ENCODE measurements at places on chromosomes 12 and 14. TPM values are rescaled to one million over a fixed set of nuclear protein-coding genes. Genes with fewer than 3 reads are reported as not detected.
A peak's percentile ranks its signal among the peaks of the same experiment; 100 is the strongest.

- no peak overlapping the region for H3K27ac ChIP-seq
- H3K36me3 ChIP-seq, result no peaks in the 10 kb centered on the region
- no peaks in the 10 kb centered on the region for H3K4me1 ChIP-seq
- no peaks in the 10 kb centered on the region for H3K27me3 ChIP-seq
- no peak overlapping the region for H3K4me3 ChIP-seq
- DNase-seq, result no peak
Observed at GRCh38 chr12:59164226-59164625, 243.9 kb upstream of the LRIG3 start.

GRCh38 chr14:38727731-38728130 is 375.3 kb downstream of the SEC23A start:
- no peak for DNase-seq

DNA sequence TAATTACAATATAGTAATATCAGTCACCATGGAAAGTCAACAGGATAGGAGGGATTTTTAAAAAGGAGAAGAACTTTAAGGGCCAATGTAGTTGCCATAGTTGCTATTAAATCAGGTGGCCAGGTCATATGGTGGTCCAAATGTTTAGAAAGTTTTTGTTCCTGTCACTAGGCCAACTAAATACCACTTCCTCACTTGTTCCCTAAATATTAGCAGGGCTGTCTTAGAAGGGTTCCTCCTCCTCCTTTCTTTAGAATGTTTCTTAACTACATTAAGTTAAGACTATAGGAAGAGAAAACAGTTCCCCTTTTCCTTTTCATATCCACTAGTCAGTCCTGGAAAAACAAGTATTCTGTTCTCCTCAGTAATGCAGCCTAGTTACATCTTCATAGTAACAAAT is 50.3 kb downstream of the MON2 start:
- H3K27ac ChIP-seq, result no peak overlapping the region
- no peak for DNase-seq
- H3K36me3 ChIP-seq, result peaks cover 40% of the 10 kb centered on the region
- no peak overlapping the region for H3K4me3 ChIP-seq

DNA sequence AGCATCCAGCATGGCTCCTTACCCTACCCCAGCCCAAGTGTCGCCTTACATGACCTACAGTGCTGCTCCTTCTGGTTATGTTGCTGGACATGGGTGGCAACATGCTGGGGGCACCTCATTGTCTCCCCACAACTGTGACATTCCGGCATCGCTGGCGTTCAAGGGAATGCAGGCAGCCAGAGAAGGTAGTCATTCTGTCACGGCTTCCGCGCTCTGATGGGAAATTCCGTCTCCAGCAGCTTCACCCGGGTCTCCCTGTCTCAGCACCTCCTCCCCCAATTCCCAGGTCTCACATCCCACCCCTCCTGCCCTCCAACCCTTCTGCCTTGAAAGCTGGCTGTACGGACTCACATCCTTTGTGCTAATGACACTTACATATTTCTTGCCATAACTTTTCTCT is 14.6 kb downstream of the PAX9 start:
- no peaks in the 10 kb centered on the region for H3K4me1 ChIP-seq
- H3K4me3 ChIP-seq, result no peak overlapping the region
- H3K36me3 ChIP-seq, result no peaks in the 10 kb centered on the region
- H3K27me3 ChIP-seq, result peaks cover 10% of the 10 kb centered on the region
- no peak overlapping the region for H3K27ac ChIP-seq

DNA sequence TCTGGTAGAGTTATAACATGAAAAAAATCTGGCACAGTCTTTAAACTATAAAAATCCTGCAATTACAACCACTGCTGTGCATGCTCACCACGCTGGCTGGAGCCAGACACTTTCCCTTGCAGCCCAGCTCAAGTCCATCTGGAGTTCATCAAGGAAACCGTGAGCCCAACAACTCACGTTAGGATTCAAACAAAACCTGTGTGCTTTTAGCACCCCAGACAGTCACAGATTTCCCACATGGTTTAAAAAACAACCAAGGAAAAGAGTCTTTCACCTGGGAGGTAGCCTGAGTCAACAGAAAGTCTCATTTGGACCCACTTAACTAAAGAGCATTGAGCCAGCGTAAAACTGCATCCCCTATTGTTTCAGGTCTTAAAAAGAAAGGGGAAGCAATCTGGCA is 4.7 kb downstream of the LRIG3 start:
- peaks cover 20% of the 10 kb centered on the region for H3K27me3 ChIP-seq
- no peak overlapping the region for H3K4me3 ChIP-seq
- DNase-seq, result no peak
- no peak overlapping the region for H3K27ac ChIP-seq
- peaks cover 2% of the 10 kb centered on the region for H3K4me1 ChIP-seq

GRCh38 chr12:42483521-42483790 is 106.1 kb downstream of the PRICKLE1 start:
- peak overlapping the region; percentile 75 for H3K4me3 ChIP-seq
- H3K36me3 ChIP-seq, result no peaks in the 10 kb centered on the region
- peaks cover 6% of the 10 kb centered on the region for H3K4me1 ChIP-seq
- peak; percentile 24 for DNase-seq

- DNase-seq, result peak; percentile 76
- no peaks in the 10 kb centered on the region for H3K27me3 ChIP-seq
- H3K36me3 ChIP-seq, result peaks cover 17% of the 10 kb centered on the region
- peaks cover 15% of the 10 kb centered on the region for H3K4me1 ChIP-seq
Observed at GRCh38 chr12:49580572-49581535, 12.9 kb upstream of the MCRS1 start.

DNA sequence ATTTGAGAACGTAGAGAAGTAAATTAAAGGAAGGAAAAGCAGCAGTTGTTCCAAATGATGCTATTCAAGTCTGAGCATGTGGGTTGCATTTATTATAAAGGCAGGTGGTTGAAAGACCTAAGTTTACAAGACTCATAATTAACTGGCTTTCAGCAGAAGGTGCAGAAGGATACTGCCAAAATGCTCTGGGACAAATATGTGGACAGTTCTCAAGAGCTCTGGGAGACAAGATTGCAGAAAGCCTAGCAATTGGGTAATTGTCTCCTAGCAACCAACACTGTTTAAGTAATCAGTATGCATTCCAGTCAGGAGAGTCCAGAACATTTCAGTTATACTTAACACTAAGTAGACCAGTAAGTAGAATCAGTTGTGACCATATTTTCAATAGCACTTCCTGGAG is 131.5 kb downstream of the GPR135 start:
- no peaks in the 10 kb centered on the region for H3K4me1 ChIP-seq
- H3K27me3 ChIP-seq, result no peaks in the 10 kb centered on the region
- no peak for DNase-seq
- no peak overlapping the region for H3K27ac ChIP-seq
- peaks cover 11% of the 10 kb centered on the region for H3K36me3 ChIP-seq
- no peak overlapping the region for H3K4me3 ChIP-seq

GRCh38 chr14:100822532-100823296 is 3.2 kb upstream of the MEG3 start:
- H3K4me3 ChIP-seq, result no peak overlapping the region
- no peak overlapping the region for H3K27ac ChIP-seq
- H3K4me1 ChIP-seq, result peaks cover 5% of the 10 kb centered on the region
- H3K36me3 ChIP-seq, result no peaks in the 10 kb centered on the region
- H3K27me3 ChIP-seq, result peaks cover 34% of the 10 kb centered on the region

DNA sequence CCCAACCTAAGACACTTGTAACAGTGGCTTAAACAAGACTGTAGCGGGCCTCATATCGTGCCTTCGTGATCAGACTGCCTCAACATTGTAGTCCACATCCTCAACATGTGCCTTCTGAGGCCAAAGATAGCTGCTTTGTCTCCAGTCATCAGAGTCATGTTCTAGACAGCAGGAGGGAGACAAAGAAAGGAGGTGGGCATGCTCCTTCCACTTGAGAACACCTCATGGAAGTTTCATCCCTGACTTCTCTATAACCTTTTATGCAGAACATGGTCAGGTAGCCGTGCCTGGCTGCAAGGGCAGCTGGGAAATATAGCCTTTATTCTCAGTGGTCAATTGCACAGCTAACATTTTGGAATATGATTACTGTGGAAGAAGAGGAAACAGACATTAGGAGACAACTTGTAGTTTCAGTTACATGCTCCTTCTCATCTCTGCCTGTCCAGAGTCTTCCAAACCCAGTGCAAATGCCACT is 25.3 kb upstream of the DHRS2 start:
- DNase-seq, result no peak
- peaks cover 49% of the 10 kb centered on the region for H3K4me1 ChIP-seq
- H3K36me3 ChIP-seq, result peaks cover 5% of the 10 kb centered on the region
- H3K27me3 ChIP-seq, result peaks cover 3% of the 10 kb centered on the region

GRCh38 chr12:11621797-11622423 is 27.6 kb upstream of the ETV6 start:
- no peak overlapping the region for H3K4me3 ChIP-seq
- peaks cover 3% of the 10 kb centered on the region for H3K4me1 ChIP-seq
- no peaks in the 10 kb centered on the region for H3K36me3 ChIP-seq
- peaks cover 2% of the 10 kb centered on the region for H3K27me3 ChIP-seq
- DNase-seq, result peak; percentile 47
- no peak overlapping the region for H3K27ac ChIP-seq

DNA sequence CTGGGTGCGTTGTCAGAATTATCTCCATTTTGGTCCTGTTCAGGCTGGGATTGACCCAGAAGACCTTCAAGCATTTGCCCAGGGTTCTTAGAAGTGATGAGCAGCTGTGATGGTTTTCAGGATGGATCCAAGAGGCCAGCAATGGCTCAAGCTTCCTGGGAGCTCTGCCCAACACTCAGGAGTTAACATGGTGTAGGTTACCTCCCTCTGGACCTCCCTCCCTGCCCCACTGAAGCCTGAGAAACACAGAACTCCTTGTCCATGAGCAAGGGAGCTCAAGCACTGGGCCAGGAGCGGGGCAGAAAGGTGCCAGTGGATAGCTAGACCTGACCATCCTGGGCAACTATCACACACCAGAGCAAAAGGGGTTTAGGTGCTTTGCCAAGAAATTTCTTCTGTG is 148.4 kb upstream of the FKBP4 start:
- H3K4me1 ChIP-seq, result peaks cover 15% of the 10 kb centered on the region
- DNase-seq, result no peak
- no peak overlapping the region for H3K4me3 ChIP-seq
- H3K27ac ChIP-seq, result no peak overlapping the region

GRCh38 chr12:50785406-50786001 is 21.6 kb downstream of the ATF1 start:
- H3K4me1 ChIP-seq, result peaks cover 13% of the 10 kb centered on the region
- no peak for DNase-seq
- peaks cover 34% of the 10 kb centered on the region for H3K36me3 ChIP-seq
- H3K27me3 ChIP-seq, result no peaks in the 10 kb centered on the region

DNA sequence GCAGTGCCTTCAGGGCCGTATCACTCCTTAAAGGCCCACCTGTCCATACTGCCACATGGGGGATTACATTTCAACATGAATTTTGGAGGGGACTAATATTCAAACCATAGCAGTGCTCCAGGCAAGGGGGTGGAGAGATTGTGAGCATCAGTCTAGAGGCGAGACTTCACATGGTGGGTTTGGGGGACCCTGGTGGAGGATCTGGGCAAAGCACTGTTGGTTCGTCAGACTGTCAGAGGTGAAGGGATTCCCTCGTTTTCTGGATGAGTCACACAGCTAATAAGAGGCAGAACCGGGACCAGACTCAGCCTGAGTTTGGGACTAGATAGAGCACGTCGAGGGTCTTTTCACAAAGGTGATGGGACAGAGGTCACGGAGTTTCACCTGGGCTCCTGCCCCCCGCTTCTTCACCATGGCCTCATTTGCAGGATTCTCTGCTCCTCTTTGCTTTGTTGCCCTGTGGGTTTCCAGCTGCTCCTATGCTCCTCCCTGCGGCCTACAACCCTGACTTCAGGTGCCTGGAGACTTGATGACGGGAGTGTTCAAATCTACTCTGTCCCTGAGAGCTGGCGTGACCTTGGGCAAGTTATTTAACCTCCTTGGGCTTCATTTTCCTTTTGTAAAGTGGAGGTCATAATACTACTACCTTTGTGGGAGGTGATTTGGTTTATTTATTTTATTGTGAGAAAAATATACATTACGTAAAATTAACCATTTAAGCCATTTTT is 41.5 kb downstream of the TEAD4 start:
- no peaks in the 10 kb centered on the region for H3K4me1 ChIP-seq
- no peak for DNase-seq
- H3K27me3 ChIP-seq, result peaks cover 3% of the 10 kb centered on the region
- no peaks in the 10 kb centered on the region for H3K36me3 ChIP-seq
- H3K4me3 ChIP-seq, result no peak overlapping the region
- no peak overlapping the region for H3K27ac ChIP-seq

- DNase-seq, result no peak
- no peaks in the 10 kb centered on the region for H3K4me1 ChIP-seq
- H3K27me3 ChIP-seq, result no peaks in the 10 kb centered on the region
- no peak overlapping the region for H3K4me3 ChIP-seq
- no peak overlapping the region for H3K27ac ChIP-seq
- no peaks in the 10 kb centered on the region for H3K36me3 ChIP-seq
Observed at GRCh38 chr12:41242603-41243002, 54.5 kb downstream of the PDZRN4 start.

GRCh38 chr12:39959031-39959430 is 146.8 kb downstream of the SLC2A13 start:
- H3K27me3 ChIP-seq, result no peaks in the 10 kb centered on the region
- H3K36me3 ChIP-seq, result no peaks in the 10 kb centered on the region
- H3K4me3 ChIP-seq, result no peak overlapping the region
- DNase-seq, result no peak

GRCh38 chr12:124397807-124398577 is 103.1 kb downstream of the RFLNA start:
- H3K4me1 ChIP-seq, result peaks cover 5% of the 10 kb centered on the region
- no peak overlapping the region for H3K4me3 ChIP-seq
- DNase-seq, result no peak
- H3K27me3 ChIP-seq, result no peaks in the 10 kb centered on the region
- no peak overlapping the region for H3K27ac ChIP-seq
- H3K36me3 ChIP-seq, result peaks cover 7% of the 10 kb centered on the region

DNA sequence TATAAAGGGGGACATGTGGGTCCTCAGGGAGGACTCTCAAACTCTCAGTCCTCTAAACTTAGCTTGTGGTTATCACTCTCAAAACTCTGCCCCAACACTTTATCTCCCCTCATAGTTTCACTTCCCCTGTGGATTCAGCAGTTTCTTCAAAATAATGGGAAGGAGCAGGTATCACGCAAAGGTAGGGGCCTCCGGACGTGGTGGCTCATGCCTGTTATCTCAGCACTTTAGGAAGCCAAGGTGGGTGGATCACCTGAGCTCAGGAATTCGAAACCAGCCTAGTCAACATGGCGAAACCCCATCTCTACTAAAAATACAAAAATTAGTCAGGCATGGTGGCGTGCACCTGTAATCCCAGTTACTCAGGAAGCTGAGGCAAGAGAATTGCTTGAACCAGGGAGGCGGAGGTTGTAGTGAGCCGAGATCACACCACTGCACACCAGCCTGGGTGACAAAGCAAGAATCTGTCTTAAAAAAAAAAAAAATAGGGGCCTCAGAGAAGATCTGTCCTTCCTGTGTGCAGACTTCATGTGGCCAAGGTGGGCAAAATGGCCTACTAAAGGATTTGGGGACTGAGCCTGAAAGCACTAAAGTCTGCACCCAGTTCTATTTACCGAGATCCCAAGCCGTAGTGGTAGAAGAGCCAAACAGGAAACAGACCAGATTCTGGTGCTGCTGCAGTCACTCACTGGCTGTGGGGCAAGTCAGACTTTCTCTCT is 6.4 kb downstream of the ITGB7 start:
- DNase-seq, result peak; percentile 64
- peak overlapping the region; percentile 83 for H3K27ac ChIP-seq
- peaks cover 61% of the 10 kb centered on the region for H3K36me3 ChIP-seq
- H3K27me3 ChIP-seq, result no peaks in the 10 kb centered on the region
- peaks cover 70% of the 10 kb centered on the region for H3K4me1 ChIP-seq
- peak overlapping the region; percentile 43 for H3K4me3 ChIP-seq

CD27 gene
- 160 TPM for total RNA-seq

LMO3 gene
- not detected for total RNA-seq

ERBB3 gene
- total RNA-seq, result 0.99 TPM

ZC2HC1C gene
- 0.45 TPM for total RNA-seq

HOXC12 gene
- total RNA-seq, result not detected

RPS6KA5 gene
- total RNA-seq, result 12.8 TPM

OTX2 gene
- not detected for total RNA-seq

TMEM119 gene
- total RNA-seq, result not detected
